Stimulated activated CD8-positive, alpha-beta memory T cell treated with anti-CD3 and anti-CD28 coated beads, Interleukin-15, amount 100 ng/mL, for 48 hours (primary cell): ENCODE measurements at places on chromosomes 11 and 22.

GRCh38 chr11:26134481-26135355, 197.2 kb upstream of the ANO3 start:
- DNase-seq: no peak

GRCh38 chr11:31649129-31649966, 139.8 kb downstream of the ELP4 start:
- no peak for DNase-seq

DNA sequence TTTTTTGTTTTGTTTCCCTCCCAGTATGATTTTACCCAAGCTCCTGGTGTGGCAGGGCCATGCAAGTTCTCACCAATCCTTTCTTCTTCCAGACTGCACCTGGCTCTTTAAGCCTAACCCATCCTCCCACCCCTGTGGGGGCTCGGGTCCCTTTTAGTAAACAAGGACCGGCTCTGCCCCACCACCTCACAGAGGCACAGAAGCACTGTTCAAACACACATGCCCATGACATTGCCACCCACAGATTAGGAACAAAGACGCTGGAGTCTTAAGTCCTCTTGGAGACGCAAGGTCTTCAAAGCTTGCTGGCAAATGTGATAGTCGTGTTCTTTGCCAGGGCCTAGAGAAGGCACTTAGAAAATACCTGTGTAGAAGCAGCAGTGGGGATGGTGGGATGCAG, 18.9 kb downstream of the UQCR10 start:
- DNase-seq: no peak

GRCh38 chr11:15775797-15776196, 580.5 kb downstream of the SOX6 start:
- DNase-seq: no peak
